T47D (cell line): ENCODE measurements at places on chromosomes 7 and 10.

GRCh38 chr10:74836877-74837276, 10.5 kb downstream of the KAT6B start:
- DNase-seq, result no peak

DNA sequence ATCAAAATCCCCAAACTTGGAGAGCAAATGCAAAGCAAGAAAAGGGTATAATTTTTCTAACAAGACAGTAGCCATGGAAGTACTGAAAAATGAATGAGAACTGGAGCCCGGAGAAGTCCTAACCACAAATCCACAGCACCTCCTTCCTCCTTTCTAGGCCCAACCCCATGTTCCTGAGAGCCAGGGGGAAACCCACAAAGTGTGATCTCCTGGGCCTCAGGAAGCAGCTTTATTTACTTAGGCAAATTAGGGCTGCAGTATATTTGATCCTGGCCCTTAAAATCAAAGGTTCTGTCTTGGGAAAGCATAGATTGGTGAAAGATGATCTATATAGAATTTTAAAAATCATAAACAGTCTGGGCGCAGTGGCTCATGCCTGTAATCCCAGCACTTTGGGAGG, 103.0 kb downstream of the DOCK4 start:
- no peak for DNase-seq

DNA sequence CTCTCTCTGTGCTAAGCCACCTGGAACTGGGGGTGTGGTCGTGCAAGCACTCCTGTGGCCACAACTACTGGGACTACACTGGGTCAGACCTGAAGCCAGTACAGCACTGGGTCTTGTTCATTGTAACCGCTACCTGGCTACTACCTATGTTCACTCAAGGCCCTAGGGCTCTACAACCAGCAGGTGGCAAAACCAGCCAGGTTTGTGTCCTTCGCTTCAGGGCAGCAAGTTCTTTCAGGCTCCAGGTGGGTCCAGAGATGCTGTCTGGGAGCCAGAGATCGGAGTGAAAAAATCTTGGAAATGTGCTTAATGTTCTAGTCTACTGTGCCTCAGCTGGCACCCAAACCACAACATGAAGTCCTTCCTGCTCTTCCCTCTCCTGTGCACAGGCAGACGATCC, 171.6 kb upstream of the SORCS1 start:
- DNase-seq, result no peak

DNA sequence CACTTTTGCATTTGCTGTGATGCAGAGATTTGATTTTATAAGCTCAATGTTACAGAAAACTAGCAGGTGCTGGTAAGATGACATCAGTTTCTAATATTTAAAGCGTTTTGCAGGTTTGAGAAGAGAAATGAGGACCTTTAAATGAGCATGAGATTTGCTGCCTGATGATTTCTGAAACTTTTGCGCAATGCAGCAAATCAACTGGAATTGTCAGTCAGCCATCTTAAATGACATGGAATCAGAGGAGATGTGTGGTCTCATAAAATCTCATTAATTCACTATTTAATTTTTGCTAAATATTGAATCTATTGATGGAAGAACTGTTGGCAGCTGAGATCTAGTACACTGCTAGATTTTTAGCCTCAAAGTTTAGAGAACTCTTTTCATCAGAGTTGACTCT, 3.9 kb downstream of the RBM17 start:
- no peak for DNase-seq

- no peak for DNase-seq
Measured at GRCh38 chr7:73570521-73570920, 7.9 kb downstream of the TBL2 start.

DNA sequence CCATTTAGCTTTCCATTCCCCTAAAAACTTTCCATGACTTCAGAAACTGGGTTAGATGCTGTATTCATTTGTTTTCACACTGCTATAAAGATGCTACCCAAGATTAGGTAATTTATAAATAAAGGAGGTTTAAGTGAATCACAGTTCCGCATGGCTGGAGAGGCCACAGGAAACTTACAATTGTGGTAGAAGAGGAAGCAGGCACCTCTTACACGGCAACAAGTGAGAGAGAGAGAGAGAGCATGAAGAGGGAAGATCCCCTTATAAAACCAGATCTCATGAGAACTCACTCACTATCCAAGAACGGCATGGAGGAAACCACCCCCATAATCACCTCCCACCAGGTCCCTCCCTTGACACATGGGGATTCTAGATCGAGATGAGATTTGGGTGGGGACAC, 336.8 kb downstream of the TFEC start:
- DNase-seq, result no peak

GRCh38 chr7:74215921-74216320, 6.1 kb downstream of the LAT2 start:
- DNase-seq, result no peak

DNA sequence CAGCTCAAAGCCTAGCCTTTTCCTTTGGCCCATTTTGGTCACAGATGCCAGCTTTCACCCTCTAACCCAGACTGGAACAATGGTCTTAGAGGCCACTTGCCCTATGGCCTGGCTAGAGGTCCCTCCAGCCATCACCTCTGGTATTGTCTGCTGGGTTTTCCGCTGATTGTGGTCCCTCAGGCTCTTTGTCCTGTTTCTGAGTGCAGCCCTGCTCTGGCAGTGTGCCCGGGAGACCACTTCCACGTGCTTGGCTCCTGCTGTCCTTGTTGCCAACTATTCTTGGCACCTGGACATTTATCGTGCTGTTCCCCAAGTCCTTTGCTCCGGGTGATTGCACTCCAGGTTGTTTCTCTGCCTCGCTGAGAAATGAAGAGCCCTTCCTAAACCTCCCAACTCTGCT, 53.3 kb upstream of the FAM180A start:
- DNase-seq, result no peak

GRCh38 chr10:23053036-23053435, 42.3 kb upstream of the MSRB2 start:
- DNase-seq, result peak; percentile 51

DNA sequence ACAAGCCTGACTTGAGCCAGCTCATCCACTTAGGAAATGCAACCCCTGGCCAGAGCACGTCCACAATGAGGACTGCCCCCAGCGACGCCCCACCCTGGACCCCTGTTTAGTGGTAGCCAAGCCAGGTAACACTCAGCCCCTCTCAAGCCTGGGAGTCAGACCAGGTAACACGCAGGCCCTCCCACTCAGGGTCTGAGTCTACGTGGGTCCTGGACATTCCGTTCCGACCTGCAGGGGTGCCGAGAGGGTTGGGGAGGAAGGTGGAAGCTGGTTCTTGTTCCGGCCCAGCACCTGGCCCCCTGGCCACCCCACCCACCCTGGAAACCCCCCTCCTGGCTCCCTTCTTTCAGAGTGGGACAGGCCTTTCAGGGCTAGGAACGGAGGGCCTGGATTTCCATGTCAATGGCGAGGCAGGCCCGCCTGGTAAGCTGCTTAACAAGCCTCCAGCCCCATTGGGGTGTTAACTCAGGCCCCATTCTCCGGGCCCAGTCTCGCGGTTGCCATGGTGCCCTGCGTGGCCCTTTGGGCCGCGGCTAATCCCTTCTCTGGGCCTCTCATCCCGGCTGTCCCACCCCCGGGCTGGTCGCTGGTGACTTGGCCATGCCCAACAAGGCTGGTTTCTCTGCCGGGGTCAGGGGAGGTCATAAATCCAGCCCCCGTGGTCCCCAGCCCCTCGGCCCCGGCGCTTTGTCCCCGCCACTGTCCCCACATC, 19.7 kb upstream of the LFNG start:
- DNase-seq, result no peak

- DNase-seq, result no peak
Measured at GRCh38 chr10:27382176-27382575, 121.9 kb upstream of the RAB18 start.

GRCh38 chr7:118054529-118054928, 129.4 kb upstream of the LSM8 start:
- no peak for DNase-seq

GRCh38 chr7:74235518-74236268, 18.5 kb downstream of the RFC2 start:
- no peak for DNase-seq

DNA sequence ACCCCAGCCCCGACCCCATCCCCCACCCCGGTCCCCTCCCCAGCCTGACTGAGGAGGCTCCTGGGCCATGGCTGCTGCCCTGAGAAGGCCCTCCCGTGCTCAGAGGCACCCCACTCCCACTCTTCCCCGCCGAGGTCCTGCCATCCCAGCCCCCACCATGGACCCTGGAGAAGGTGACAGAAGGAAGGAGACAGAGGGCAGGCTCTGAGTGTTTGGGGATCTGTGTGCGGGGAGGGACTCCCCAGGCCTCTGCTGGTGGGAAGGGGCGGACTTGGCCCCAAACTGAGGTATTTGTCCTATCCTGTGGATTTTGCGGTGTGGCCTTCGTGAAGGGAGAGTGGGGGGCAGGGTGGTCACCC, 53.4 kb downstream of the PWWP2B start:
- DNase-seq, result no peak

GRCh38 chr10:484925-485661, 204.4 kb downstream of the DIP2C start:
- DNase-seq, result no peak

DNA sequence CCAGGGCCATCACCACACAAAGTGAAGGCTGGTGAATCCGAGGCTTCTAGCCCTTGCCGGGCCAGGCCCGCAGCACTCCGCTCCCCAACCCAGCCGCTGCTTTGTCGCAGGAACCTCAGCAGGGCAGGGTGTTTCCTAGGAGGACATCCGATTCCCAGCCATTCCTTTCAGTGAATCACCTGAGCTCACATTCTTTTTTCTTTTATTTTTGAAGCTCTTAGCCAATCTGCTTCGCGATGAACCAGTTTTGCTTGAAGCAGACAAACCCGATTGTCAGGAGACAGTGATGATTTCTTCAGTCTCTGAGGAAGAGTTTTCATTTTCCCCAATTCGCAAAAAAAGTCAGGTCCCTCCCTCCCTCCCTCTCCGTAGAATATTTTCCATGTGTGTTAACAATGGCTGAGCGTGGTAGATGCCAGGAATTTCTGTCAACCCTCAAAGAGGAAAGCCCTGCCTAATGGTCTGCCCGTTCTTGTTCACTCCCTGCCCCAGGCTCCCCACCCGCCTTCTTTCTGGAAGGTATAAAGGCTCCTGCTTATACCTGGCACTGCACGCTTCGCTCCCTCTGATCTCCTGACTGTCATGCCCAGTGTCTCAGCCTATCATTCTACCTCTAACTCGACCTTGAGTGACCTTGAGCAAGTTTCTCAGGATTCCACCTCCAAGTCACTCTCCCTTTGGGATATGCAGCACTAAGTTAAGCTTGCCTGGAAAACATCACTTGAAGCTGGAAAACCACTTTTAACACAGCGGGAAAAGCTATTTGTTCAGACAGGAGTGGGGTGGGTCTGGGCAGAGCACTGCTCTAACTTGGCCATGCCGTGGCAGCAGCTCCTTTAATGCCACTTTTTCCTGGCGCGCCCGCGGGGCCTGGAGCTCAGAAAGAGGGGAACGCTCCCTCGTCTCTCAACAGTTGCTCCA, 35.1 kb downstream of the EGFR start:
- DNase-seq, result no peak

- DNase-seq, result no peak
Measured at GRCh38 chr7:79376299-79377025, 77.0 kb downstream of the MAGI2 start.

GRCh38 chr10:59823111-59823510, 69.9 kb upstream of the MRLN start:
- DNase-seq, result no peak

GRCh38 chr10:59234816-59235429, 58.5 kb downstream of the PHYHIPL start:
- no peak for DNase-seq

GRCh38 chr7:29377718-29378117, 183.1 kb downstream of the CHN2 start:
- peak; percentile 90 for DNase-seq

DNA sequence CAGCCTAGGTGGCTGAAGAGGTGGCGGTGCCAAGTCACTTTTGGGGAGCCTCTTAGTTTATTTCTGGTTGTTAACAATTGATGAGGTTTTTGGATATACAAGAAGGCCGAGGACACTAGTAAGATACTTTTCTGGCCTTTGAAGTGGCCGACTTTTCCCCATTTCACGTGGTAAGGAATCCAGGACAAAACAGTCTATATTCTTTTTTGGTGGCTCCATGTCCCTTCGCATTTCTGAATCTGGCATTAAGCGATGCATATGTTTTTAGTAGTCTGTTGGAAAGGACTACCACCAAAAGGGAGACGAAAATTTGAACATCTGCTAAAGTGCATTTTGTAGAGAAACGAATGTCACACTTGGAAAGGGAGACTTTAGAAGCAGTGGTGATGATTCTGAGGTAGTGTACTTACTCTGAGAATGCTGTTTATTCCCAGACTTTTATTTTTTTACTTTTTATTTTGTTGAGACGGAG, 1.5 kb downstream of the MLLT10 start:
- DNase-seq, result no peak

DNA sequence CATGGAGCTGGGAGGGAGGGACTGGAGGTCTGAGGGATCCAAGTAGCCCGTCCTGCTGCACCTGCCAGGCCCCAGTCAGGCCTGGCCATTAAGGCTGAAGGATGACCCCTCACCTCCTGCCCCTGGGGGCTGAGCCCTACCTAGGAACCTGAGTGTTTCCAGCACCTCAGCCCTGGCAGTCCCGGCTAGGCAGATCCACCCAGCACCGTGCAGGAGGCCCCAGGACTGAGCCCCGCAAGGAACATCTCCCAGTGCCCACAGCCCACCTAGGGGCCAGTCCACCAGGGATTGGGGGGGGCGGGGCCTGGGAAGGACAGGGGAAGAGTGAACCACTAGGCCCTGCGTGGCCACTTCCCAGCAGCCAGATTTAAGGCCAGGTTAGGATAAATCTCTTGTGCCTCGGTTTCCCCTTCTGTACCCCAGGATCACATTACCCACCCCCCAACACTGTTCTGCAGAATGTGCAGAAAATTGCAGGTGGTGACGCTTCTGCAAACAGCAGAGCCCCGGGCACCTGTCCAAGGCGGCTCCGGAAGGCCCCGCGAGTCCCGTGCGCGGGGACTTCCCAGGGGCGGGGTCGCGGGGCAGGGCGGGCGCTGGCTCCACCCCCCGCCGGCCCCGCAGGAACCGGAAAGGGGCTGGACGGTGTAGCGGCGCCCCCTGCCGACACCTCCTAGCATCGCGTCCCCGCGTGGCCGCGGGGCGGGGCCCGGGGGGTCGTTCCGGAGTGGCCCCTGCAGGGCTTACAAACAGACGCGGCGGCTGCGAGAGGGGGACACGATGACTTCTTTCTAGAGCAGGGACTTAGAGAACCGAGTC, 55.9 kb downstream of the PWWP2B start:
- peak; percentile 74 for DNase-seq

GRCh38 chr10:18437486-18437885, 213.9 kb downstream of the NSUN6 start:
- peak; percentile 5 for DNase-seq

- no peak for DNase-seq
Measured at GRCh38 chr10:67476201-67476600, 219.8 kb downstream of the CTNNA3 start.

GRCh38 chr7:45592230-45592991, 18.2 kb downstream of the ADCY1 start:
- no peak for DNase-seq

DNA sequence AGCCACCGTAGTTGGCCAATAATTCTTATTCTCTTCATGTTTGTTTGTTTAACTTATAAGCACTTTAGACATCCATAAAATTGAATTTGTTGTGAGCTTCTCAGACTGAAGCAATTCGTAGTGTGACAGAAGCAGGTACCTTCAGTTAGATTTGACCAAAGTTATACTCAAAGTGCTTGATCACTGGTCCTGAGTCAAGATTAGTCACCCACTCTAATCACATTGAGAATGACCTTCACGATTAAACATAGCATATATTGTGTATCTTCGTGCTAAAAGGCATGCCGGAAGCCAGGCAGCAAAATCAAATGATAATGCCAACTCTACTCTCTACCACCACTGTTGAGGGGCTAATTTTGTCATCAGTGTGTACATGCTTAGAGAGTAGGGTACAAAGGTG, 763.7 kb upstream of the MBL2 start:
- no peak for DNase-seq

- DNase-seq, result no peak
Measured at GRCh38 chr7:149772956-149773434, 393 bp downstream of the ZNF467 start.
